Lower leg skin (tissue), 4 donors: ENCODE measurements at places on chromosomes 3 and 15.

DNA sequence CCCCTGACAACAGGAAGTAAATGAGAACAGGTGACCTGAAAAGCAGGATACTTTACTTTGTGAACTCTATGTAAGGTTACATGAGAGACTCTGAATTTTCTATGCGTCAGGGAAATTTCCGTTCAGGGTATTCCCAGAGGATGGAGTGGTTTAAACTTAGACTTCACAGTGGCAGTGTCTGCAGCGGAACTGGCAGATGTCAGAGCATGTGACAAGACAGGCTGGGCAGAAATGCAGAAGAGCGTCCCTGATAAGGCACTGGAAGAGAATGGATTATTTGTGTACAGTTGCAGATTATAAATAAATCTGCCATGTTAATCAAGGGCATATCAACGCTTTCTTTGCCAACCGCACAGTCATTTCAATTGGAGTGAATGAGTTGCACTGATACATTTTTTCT, 598.4 kb upstream of the ZNF717 start:
- DNase-seq, result no peak

- DNase-seq, result no peak
Measured at GRCh38 chr3:171644681-171645080, 165.6 kb downstream of the PLD1 start.

DNA sequence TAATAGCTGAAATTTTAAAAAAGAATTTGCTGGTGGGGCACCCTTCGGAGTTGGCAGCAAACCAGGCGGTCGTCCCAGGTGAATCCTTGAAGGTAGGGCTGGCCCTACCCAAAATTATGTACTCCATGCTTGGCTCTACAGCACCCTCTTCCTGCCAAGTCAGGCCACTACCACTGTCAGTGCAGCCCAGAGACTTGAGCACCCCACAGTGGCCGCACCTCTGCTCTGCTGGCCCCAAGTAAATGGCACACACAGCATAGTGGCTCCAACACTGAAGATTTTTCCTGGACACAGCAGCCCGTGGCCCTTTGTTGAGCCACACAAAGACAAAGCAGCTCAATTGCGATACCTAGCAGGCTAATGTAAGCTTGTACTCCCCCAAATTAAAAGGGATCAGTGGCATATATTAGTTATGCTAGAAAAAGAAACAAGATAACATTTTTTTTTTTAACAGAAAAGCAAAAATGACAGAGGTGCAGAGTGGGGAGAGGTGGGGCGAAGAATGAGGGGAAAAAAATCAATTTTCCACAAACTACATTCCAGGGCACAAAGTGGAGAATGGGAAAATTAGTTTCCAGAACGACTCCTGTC, 250.5 kb downstream of the UACA start:
- no peak for DNase-seq

DNA sequence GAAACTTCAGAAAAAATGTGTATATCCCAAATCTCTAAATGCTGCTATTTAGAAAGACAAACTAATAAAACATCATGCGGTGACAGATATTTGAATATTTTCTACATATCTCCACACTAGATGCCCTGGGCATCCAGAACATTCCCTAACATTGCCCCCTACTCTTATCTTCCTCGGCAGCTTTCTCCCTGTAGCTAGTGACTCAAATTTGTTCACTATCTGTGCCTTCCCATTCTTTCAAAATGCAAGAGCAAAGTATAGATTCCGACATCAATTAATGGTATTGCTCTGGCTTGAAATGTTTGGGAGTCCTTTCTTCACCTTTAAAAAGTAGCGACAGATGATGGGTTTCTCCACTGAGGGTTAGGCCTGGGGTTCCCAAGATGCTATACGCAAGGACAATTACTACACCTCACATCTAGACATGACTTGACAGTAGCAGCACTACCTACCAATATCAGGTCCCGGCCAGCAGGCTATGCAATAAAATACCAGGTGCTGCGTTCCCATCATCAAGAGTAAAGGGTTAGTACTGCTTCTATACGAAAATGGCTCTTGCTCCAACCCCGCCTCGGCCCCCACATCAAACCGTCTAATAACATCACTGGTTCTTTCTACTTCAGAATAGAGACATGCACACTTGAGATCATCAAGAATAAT, 631 bp downstream of the UBR1 start:
- no peak for DNase-seq

DNA sequence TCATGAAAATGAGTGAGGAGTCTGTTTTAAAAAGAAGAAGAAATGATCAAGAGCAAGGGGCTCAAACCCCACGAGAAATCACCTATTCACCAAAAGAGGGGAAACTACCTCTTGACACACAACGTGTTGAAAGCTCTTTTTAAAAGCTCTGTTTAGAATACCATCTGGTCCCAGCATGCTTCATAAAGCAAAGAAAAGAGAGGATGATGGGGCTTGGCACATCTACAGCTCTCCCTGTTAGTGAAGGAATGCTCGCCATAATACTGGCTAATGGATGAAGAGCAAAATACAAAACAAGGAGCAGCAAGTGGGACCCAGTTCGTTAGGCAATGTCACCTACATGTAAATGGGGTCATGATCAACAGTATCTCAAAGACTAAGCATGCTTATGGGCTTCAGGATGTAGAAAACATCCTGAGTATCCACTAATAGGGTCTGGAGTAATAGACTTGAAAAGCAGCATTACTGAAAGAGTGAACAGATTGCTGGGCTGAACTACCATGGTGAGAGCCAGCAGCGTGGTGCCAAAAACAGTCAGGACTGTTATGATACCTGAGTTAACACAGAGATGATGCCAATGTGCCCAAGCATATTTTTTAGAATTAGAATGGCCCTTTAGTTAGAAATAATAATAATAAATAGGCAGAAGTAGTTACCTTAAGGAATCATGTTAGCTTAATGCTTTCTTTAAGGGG, 159.7 kb upstream of the POU1F1 start:
- no peak for DNase-seq

DNA sequence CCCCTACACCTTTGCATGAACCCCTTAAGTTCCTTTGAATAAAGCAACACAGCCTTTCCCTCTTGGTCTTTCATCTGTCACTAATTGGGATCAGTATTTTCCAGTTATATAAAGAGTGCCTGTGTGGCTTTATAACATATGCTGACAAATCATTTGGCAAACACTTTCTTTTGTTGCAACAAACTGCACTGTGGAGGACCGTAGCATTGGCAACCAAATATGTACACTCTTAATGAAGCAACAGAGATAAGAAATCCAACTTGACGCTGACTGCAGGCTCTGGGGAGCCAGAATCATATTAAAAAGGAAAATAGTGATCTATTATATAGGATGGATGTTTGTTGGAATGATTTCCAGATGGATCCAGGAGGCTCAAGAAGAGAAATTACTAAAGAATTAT, 120.1 kb upstream of the PRICKLE2 start:
- DNase-seq, result no peak

DNA sequence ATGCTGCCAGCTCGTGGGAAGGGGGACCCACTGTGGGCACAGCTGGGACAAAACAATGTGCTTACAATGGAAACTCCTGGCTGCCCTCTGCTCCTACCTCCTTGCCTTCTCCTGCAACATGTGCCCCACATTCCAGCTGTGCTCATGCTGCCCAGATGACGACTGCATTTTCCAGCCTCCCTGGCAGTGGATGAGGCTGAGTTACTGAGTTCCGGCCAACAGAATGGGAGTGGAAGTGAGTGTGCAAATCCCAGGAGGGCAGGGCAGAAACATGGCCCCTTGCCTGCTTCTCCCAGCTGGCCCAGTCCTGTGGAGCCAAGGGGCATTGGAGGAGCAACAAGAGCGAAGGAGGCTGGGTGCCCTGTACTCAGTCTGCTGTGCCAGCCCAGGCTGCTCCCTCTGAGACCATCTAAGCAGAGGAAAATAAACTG, 17.1 kb downstream of the KLF15 start:
- no peak for DNase-seq

DNA sequence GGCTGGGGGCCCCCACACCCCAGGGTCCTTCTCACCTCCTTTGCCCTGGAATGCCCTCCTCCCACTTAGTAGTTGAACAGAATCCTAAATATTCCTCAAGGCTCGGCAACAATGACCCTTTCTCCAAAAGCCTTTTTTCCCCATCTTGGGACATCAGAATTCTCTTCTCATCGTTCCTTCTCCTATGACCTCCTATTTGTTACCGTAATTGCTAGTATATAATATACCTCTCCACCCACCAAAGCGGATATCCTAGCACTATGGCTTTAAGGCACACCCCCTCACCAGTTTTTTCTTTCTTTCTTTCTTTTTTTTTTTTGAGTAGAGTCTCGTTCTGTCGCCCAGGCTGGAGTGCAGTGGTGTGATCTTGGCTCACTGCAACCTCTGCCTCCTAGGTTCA, 16.8 kb downstream of the HDAC11 start:
- no peak for DNase-seq

GRCh38 chr3:124639406-124640237, 90.6 kb upstream of the UMPS start:
- no peak for DNase-seq

DNA sequence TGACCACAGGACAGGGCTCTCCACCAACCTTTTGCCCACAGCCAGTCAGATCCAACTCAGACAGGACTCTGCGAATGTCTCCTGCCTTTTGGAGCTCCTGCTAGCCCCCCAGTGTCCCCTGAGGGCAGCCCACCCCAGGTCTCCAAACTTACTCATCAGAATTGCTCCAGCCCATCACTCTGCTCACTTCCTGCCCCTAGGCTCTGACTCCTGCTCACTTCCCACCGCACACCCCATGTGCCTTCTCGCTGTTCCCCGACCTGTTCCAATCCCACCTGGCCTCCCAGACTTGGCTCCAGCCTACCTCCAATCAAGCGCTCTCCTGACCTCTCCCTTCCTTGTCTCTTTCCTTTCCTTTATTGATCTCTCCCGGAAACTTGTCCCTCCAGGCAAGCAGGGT, 5.9 kb upstream of the STRA6 start:
- DNase-seq, result no peak

DNA sequence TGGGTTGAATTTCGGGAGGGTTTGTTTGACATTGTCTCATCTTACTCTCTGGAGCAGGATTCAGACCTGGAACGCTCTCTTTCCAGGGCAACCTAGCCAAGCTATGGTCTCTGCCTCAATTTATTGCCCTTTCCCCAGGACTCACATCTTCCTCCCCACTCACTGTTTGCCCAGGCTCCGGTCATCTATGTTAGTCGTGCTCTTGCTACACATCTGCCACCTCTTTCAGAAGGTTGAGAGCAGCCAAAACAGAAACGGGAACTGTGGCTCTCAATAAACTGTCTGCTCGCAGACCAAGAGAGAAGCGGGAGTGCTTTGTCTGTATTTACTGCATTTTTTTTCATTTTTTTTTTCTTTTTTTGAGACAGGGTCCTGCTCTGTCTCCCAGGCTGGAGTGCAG, 81.6 kb downstream of the ST6GAL1 start:
- DNase-seq, result no peak

- no peak for DNase-seq
Measured at GRCh38 chr3:116872688-116873087, 163.1 kb downstream of the TUSC7 start.

GRCh38 chr3:71783152-71783551, 1.8 kb downstream of the PROK2 start:
- no peak for DNase-seq

DNA sequence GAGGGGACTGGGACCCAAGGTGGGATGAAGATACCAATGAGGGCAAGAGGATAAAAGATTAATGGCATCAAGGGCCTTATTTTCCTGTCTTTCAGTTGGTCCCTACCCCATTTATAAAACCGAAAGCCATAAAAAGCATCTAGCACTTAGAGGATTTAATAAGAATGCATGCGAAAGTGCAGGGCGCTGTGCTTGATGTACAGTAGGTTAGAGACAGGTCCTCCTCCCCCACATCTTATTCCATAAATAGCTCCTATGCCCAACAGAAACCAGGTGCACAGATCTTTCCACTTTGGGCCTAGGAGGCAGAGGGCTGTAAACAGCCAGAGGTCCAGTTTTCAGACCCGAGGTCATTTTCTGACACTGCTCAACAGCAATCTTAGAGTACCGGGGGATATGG, 1.2 kb downstream of the LPCAT4 start:
- no peak for DNase-seq

- no peak for DNase-seq
Measured at GRCh38 chr15:70509282-70509662, 254.1 kb downstream of the UACA start.

DNA sequence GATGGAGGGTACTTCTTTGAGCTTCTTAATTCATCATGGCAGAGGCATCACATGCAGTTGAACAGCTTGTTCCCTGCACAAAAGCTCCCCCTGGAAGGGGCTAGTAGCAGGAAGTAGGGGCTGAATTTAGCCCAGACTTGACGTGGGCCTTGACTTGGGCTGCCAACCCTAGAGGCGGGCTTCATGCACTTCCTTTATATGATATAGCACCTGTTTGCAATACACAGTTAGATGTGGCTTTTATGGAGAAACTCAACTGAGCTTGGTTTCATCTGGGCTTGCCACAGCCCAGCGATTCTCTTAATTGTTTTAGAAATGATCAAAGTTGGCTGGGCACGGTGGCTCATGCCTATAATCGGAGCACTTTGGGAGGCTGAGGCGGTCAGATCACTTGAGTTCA, 33.7 kb upstream of the ADGRG7 start:
- DNase-seq, result no peak

DNA sequence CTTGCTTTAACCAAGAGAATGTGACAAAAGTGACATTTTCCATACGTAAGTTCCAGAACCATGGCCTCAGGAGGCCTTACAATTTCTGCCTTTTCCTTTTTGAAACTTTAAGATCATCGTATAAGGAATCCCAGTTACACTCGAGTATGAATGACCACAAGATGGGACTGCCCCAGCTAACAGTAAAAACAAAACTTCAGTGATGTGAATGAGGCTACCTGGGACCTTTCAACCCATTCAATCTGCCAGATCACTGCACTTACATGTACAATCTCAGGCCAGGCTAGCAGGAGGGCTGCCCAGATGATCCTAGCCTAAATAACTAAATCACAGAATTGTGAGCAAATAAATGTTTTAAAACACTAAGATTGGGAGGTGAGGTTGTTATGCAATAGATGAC, 328.8 kb downstream of the CNTN6 start:
- DNase-seq, result no peak

- no peak for DNase-seq
Measured at GRCh38 chr3:24367216-24367615, 127.4 kb downstream of the THRB start.

DNA sequence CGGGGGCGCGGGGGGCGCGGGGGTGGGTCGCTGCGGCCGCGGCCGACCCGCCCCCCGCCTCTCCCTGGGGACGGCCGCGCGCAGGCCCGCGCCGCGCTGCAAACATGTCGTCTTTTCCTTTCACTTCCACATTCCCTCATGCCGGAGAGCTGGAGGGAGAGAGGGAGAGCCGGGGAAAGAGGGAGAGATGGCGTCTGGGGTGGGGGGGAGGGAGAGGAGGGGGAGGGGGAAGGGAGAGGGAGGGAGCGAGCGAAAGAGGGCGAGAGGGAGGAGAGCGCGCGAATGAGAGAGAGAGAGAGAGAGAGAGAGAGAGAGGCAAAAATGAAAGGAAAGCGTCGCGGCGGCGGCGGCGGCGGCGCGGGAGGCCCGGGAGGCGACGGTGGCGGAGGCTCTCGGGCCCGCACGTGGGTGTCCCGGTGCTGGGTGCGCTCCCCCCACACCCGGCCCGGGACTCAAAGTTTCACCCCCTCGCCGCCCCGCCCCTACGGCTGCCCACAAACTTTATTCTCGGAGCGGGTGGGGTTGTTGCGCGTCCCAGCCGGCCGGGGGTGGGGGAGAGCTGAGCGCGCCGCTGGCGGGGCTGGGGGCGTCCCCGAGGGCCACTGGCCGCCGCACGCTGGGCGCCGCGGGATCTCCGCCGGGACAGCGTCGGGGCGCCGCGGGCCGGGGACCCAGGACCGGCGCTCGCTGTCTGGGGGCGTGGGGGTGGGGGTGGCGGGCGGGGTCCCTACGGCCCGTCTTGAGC, 731 bp downstream of the ZNF710 start:
- DNase-seq, result no peak
